ENCODE measurements at places on chromosomes 13 and 19.
A peak's percentile ranks its signal among the peaks of the same experiment; 100 is the strongest.

DNA sequence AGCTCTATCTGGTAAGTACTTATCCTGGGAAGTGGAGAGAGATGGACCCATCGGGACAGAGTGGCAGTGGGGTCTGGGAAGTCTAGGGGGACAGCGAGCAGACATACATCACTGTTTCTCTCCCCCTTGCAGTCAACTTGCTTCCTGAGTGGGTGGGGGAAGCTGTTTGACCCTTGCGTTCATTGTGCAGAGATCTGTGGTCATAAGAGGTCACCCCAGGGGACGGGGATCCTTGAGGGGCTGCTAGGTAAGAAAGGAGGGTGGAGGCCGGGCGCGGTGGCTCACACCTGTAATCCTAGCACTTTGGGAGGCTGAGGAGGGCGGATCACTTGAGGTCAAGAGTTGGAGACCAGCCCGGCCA is 474 bp downstream of the ARHGEF18 start:
- DNase-seq: no peak

GRCh38 chr13:28128926-28129325 is 9.4 kb upstream of the PAN3 start:
- no peak for DNase-seq

GRCh38 chr19:49340069-49340864 is 5.1 kb downstream of the CD37 start:
- no peak for DNase-seq

GRCh38 chr19:48961051-48961649 is 4.0 kb upstream of the FTL start:
- no peak for DNase-seq

- DNase-seq: no peak
Measured at GRCh38 chr13:28490061-28490460, 4.9 kb downstream of the FLT1 start.

DNA sequence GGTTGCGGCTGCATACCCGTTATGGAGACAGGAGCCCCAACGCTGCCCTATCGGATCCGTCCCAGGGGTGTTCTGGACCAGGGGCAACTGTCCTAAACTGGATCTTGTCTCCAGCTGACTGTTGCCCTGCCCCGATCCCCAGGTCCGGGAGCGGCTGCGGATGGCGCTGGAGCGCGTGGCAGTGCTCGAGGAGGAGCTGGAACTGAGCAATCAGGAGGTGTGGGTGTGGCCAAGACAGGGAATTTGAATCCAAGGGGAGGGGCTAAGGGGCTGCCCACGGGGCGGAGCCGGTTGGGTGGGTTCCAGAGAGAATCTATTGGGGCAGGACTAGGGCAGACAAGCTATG is 9.9 kb downstream of the PPFIA3 start:
- no peak for DNase-seq

DNA sequence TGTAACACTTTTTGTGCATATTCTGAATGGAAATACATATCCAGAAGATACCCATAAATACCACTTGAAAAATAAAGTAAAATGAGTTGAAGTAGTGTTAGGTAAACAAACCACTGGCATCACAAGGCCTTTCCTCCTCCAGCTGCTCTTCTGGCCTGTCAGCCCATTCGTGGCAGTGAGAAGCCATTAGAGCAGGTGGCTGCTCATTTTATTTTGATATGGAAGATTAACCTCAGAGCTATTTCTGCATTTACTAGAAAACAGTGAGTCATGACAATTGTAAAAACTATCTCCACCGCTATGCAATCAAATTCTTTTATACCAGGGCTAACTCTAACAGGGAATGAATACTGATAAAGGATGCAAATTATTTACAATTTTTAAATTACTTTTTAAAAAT is 2898.1 kb downstream of the PCDH9 start:
- no peak for DNase-seq

- DNase-seq: no peak
Measured at GRCh38 chr13:71797517-71797916, 69.5 kb downstream of the DACH1 start.

GRCh38 chr19:29487432-29487831 is 38.4 kb upstream of the VSTM2B start:
- DNase-seq: no peak

GRCh38 chr19:39941615-39942365 is 7.4 kb upstream of the FCGBP start:
- DNase-seq: peak; percentile 28

DNA sequence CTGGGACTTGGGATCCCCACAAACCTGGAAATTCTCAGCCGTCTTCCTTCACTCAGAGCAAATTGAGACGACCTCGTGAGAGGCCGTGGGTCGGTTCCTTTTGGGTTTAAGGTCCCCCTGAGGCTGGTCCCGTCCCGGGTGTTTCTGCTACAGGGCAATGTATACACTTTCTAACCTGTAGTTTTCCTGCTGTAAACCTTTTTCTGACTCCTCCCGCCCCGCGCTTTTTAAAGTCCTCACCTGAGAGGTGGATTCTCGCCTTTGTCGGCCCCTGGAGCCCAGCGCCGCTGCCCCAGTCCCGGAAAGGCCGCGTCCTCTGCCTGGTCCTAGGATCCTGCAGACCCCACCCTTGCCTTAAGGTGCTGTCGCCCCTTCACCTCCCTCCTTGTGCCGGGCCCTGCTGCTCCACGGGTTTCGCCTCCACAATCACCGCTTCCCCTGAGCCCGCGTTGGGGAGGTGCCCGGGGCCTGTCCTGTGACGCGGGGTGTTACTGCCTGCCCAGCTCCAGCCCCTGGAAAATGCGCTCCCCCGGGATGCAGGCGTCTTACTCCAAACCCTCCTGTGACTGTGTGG is 391 bp downstream of the ZNF761 start:
- DNase-seq: no peak

DNA sequence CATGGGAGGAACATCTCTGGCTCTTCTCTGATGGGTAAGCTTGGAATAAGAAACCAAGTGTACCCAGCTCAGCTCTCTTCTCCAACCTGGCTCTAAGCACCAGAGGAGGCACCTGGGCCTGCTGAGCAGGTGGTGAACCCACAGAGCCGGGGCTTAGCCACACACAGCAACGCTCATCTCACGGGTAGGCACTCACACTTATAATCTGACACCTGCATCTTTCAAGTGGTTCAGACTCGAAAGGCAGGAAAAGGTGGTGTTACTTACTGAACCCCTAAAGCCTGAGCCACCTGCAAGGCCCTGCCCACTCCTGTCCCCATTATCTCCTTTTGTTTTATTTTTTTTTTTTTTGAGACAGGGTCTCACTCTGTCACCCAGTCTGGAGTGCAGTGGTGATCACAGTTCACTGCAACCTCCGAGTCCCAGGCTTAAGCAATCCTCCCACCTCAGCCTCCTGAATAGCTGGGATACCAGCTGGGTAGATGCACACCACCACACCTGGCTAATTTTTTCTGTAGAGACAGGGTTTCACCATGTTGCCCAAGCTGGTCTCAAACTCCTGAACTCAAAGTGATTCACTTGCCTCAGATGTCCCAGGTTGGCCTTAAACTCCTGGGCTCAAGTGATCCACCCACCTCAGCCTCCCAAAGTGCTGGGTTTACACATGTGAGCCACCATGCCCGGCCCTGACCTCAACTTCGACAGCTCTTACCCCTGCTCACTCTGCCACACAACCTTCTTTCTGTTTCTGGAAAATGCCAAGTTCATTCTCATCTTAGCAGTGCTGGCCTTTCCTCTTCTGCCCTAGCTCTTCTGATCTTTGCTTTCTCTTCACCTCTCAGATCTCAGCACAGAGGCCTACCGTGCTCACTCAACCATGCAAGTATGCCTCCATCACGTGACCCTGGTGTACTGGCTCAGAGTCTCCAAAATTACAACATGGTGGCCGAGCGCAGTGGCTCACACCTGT is 9.7 kb downstream of the FBXL12 start:
- no peak for DNase-seq

- no peak for DNase-seq
Measured at GRCh38 chr19:10173527-10173926, 21.2 kb downstream of the DNMT1 start.

DNA sequence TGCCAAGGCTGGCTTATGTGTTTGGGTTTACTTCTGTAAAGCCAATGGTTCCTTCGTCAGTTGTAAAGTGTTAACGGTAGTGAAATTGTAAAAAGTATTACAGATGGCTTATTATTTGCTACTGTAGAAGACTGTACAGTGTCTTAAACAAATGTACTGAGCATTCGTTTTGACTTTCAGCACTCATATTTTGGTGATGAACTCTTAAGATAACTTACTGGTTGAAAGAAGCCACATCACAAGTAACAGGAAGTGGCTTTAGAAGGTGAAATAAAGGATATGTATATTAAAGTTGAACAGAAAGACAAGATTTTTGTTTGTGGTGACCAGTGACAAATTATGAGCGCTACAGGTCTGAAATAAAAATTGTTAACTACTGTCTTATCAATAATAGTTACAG is 64.2 kb downstream of the URI1 start:
- no peak for DNase-seq

DNA sequence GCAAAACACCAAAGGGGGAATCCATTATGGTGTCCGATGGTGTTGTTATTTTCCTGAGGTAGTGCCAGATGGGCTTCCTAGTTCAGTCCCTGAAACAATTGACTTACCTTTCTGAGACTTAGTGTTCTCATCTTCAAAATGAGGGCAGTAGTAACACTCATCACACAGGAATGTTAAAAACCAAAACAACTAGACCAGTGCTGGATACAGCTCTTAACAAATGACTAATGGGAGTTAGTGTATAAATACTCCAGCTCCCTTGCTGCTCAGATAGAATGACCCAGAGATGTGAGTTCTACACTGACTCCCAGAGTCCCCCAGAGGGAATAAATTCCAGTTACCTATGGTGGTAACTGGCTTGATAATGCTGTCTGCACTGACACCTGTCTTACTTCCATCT is 49.9 kb downstream of the MBD3L2B start:
- no peak for DNase-seq

DNA sequence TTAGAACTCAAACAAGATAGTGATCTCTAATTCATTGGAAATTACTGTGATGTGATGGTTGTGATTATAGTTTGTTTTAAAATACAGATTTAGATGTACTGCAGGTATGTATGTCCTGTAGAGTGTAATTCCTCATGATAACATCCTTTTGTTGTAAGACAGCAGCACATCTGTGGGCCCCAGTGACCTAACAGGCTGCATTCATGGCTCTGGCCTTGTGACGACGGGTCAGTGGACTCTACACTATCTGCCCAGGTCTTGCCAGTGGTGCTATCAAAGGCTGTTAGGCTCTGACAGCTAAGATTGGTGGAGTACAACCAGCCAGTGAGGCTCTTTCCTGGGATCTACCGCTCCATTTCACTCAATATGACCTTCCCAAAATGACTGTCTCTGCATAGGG is 158.4 kb downstream of the MTUS2 start:
- DNase-seq: no peak

GRCh38 chr13:25587326-25587980 is 215.7 kb downstream of the ATP8A2 start:
- DNase-seq: no peak

- no peak for DNase-seq
Measured at GRCh38 chr19:35901854-35902661, at the start of gene HCST. TSS of gene HCST (plus strand) at chr19:35902529. CDS start at chr19:35902594, 65 bp downstream.

DNA sequence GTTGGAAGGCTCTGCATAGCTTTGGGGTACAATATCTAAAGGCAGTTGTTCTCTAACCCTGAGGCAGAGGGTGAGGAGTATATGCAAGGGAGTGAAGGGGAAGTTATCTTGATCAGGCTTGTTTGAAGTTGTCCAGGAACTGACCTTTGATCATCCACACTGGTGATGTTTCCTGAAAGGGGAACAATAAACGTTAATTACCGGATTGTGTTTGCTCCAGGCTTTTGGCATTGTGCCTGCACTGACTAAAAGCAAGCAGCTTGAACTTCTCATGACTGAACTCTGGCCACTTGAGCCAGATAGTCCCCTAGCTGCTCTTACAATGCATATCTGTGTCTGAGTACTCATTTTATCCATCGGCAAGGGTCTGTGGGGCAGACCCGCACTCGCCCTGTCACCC is 27.0 kb upstream of the ZNF726 start:
- no peak for DNase-seq

DNA sequence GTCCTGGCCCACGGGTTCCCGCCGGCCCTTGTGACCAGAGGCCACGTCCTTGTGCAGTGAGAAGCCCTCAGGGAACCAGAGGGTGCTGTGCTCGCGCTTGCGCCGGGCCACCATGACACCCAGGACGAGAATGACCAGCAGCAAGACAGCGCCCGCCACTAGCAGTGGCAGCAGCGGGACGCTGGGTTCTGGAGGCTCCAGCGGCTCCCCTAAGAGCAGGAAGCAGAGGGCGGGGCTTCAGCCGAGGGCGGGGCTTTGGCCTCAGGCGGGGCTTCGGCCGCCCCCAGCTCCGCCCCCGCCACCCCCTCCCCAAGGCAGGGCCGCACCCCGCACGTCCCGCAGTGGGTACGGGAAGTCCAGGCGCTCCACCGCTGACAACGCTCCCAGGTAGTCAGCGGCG is 30.4 kb downstream of the NOTCH3 start:
- DNase-seq: no peak

GRCh38 chr19:2617393-2618165 is 84.9 kb downstream of the GNG7 start:
- DNase-seq: no peak

DNA sequence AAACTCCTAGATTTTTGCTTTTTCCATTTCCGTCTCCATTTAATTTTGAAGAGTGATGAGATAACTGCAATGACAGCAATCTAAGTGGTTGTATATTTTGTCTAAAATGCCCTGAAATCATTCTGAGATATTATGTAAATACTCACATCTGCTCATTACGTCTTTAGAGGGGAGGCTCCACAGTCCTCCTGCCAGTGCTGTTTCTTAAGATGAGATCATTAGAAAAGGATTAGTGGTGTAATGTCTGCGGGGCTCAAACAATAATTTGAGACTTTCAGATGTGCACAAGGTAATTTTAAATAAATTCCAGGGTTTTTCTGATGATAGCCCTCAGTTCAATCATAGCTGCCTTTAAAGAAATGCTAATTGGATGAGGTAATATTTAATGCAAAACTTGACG is 437.9 kb downstream of the FOXO1 start:
- no peak for DNase-seq

GRCh38 chr13:64206430-64207225 is 2791.0 kb upstream of the PCDH20 start:
- no peak for DNase-seq

- DNase-seq: no peak
Measured at GRCh38 chr13:73451221-73452029, 392.6 kb downstream of the KLF5 start.

- no peak for DNase-seq
Measured at GRCh38 chr19:51421229-51422052, 4.0 kb upstream of the SIGLEC10 start.

- DNase-seq: no peak
Measured at GRCh38 chr19:48123907-48124651, 13.5 kb upstream of the PLA2G4C start.

All from stimulated activated CD8-positive, alpha-beta memory T cell treated with anti-CD3 and anti-CD28 coated beads, Interleukin-7, amount 100 ng/mL, for 1 hour (primary cell).